ENCODE measurements at places on chromosomes 5 and 9. TPM values are rescaled to one million over a fixed set of nuclear protein-coding genes. Genes with fewer than 3 reads are reported as not detected.

Gene GKAP1
- total RNA-seq = 2.2 TPM

Gene FCN1
- not detected for total RNA-seq

Gene AGXT2
- total RNA-seq = under 0.01 TPM

Gene ZBTB43
- 13.0 TPM for total RNA-seq

Gene ASPN
- 1.6 TPM for total RNA-seq

Gene ADGRV1
- under 0.01 TPM for total RNA-seq

Gene NHP2
- total RNA-seq = 102 TPM

Gene EDIL3
- total RNA-seq = 108 TPM

Gene GLRA1
- not detected for total RNA-seq

Gene BSPRY
- not detected for total RNA-seq

Gene GGTA1
- not detected for total RNA-seq

Gene NTNG2
- 1.9 TPM for total RNA-seq

Gene KCTD16
- 0.97 TPM for total RNA-seq

Gene ARL14EPL
- not detected for total RNA-seq

Measured in fibroblast of villous mesenchyme (primary cell).